ENCODE measurements at places on chromosomes 16 and 17.
A peak's percentile ranks its signal among the peaks of the same experiment; 100 is the strongest.

GRCh38 chr16:67421030-67421429 lies 4.8 kb upstream of the ZDHHC1 start:
- DNase-seq: no peak

GRCh38 chr16:27289669-27290068 lies 21.1 kb upstream of the NSMCE1 start:
- DNase-seq: no peak

DNA sequence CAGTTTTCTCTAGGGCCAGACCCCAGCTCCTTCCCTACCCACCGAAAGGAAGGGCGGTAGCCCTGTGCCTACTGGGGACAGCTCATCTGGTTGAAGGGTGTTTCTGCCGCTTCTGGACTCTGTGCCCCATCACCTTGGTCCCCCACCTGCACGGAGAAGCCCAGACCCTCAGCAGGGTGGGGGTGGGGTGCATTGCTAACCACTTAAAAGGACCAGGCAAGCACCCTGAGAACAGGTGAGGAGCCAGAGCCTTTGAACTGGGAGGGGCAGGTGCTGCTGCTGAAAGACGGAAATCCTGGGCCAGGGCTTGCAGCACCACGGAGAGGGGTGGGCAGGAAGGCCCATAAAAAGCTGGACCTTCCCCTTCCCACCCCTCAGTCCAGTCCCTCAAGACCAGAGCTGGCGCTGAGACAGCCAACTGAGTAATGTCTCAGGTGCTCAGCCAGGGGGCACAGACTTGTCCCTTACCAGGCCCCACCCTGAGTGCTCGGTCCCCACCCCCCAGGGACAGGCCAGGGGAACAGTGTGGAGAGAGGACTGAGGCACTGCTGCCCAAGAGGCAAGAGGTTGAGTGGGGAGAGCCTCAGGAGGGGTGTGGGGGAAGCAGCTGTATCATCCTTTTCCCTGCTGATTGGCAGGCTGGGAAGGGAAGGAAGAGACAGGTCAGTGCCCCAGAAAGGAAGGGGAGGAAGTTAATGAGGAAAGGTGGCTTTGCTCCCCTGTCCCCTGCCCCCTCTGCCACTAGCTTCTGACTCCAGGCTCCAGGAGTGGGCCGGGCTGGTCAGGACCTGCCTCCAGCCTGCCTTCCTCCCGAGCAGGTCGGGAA lies 10.9 kb upstream of the SP2 start:
- no peak for DNase-seq

GRCh38 chr17:68491381-68492231 lies 20.6 kb upstream of the PRKAR1A start:
- no peak for DNase-seq

GRCh38 chr17:2547176-2547575 lies 35.5 kb upstream of the METTL16 start:
- no peak for DNase-seq

DNA sequence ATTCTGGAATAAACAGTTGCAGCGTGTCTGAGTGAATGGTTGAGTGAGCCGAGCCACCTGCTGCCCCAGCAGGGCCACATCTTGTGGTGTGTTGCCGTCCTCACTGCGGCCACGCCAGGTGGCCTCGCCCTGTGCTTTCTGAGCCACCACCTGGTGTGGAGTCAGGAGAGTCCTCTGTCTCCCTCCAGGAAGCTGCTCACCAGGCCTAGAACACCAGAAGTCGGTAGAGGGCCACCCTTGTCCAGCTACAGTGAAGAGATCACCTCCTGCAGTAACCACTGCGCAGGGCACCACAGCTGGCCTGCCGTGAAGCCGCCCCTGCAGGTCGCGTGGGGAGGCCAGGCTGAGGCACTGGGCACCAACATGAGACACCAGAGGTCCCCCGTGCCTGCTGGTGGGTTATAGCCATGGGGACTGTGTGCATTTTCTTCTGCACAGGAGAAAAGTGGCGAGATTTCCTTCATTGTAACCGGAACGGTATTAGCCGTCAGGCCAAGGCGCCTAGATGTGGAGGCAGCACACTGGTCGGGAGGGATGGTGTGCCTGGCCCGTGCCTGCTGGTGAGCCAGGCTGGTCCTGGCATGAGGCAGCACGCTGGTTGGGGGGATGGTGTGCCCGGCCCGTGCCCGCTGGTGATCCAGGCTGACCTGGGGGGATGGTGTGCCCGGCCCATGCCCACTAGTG lies 28.9 kb upstream of the FOXK2 start:
- DNase-seq: no peak

- no peak for DNase-seq
Observed at GRCh38 chr17:38687286-38687685, 12.5 kb upstream of the EPOP start.

DNA sequence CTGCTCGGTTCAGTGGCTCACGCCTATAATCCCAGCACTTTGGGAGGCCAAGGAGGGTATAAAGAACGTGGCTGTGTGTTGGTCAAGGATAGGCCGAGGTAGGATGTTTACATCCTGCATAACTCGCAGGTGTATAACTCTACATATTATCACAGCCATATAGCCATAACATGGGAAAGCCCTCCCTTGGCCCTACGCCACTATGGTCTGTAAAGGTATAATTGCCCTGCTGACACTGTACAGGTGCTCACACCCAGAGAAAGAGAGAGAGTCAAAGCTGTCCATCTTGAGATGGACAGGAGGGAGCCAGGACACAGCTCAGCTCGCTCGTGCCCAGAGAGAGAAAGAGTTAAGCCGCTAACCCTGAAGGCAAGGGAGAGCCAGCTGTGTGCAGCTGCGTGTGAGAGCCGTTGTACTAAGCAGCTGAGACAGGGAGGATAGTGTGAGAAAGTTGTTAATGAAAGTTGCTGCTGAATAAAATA lies 30.4 kb upstream of the DHX8 start:
- DNase-seq: no peak

- no peak for DNase-seq
Observed at GRCh38 chr16:85840395-85840794, 40.9 kb downstream of the COX4I1 start.

DNA sequence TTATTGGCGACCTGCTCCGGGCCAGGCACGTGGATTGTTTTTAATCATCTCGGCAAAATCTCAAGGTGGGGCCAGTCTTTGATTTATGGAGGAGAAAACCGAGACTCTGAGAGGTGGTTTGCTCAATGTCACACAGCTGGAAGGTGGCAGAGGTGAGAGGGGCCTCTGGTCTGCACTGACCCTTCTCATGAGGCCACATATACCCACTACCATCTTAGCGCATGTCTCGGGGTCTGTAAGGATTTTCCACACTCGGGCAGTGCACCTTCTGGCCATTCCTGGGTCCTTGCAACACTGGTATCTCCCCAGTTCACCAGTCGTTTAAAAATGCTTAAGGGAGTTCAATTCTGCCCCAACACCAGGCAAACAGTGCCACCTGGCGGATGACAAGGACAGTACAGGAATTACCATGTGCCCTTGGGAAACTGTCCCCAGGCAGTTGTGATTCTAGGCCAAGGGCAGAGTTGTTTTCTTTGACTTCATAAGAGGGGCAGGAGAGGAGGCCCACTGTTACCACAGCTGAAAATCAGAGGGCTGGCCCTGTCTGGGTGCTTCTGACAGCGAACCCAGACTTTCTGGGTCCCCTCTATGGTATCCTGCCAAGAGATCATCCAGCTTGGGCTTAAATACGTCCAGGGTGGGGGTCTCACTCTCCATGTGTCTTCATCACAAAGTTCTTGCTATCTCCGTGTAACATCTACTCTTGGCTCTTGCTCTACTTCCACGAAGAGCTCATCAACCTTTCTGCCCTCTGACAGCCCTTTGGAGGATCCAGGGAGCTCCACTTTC lies 39.4 kb upstream of the RAI1 start:
- peak; percentile 54 for DNase-seq

DNA sequence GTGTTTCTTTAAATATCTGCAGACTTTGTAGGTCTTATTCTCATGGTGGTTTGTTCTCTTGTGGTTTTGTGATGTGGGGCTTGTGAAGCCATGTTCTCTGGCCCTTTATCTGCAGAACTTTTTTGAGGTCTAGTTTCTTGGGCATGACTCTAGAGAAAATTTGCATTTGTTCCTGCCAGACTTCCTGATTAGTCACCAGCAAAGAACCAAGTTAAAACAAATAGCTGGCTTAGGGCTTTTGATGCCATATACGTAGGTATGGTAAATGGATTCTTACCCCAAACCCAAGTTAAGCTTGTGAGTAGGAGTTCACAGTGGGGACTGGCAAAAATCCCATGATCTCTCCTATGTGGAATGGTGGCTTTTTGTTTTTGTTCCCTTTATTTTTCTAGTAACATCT lies 68.7 kb upstream of the IRX3 start:
- DNase-seq: no peak

- DNase-seq: no peak
Observed at GRCh38 chr17:30922235-30923030, 688 bp downstream of the ADAP2 start.

- DNase-seq: no peak
Observed at GRCh38 chr16:86212706-86213436, 297.5 kb upstream of the FOXF1 start.

- no peak for DNase-seq
Observed at GRCh38 chr17:45409659-45410076, 23.0 kb downstream of the ARHGAP27 start.

DNA sequence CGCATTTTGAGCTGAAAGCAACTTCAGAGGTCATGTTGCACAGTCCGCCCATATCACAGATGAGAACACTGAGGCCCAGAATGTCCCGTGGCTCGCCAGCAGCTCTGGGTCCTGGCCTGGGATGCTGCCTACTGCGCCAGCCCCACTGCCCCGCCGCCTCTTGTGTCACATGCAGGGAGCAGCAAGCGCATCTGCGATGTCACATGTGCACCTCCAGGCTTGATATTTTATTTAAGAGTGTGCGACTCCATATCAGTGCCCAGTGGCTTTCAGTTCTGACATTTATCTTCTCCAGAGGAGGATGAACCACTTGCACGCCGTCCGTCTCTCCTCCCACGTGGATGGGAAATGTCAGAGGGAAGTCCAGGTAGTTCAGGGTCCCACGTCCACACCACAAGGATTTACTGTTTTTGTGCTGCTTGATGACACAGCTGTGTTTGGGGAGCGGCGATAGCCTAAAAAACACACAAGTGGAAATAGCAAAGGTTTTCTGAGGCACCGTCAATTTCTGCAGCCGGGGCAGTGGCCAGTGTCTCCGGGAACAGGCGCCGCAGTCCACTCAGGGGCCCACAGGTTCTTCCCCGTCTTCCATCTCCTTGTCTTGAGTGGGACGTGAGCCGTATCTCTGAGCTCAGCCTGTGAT lies 7.0 kb upstream of the RBFOX3 start:
- DNase-seq: no peak

GRCh38 chr17:7132511-7133094 lies 18.0 kb upstream of the ASGR2 start:
- DNase-seq: peak; percentile 19

- DNase-seq: no peak
Observed at GRCh38 chr17:59373882-59374495, 42.5 kb downstream of the YPEL2 start.

GRCh38 chr17:40648384-40648968 lies 858 bp upstream of the SMARCE1 start:
- peak; percentile 3 for DNase-seq

GRCh38 chr16:90048737-90049330 lies 28.3 kb downstream of the PRDM7 start:
- no peak for DNase-seq

DNA sequence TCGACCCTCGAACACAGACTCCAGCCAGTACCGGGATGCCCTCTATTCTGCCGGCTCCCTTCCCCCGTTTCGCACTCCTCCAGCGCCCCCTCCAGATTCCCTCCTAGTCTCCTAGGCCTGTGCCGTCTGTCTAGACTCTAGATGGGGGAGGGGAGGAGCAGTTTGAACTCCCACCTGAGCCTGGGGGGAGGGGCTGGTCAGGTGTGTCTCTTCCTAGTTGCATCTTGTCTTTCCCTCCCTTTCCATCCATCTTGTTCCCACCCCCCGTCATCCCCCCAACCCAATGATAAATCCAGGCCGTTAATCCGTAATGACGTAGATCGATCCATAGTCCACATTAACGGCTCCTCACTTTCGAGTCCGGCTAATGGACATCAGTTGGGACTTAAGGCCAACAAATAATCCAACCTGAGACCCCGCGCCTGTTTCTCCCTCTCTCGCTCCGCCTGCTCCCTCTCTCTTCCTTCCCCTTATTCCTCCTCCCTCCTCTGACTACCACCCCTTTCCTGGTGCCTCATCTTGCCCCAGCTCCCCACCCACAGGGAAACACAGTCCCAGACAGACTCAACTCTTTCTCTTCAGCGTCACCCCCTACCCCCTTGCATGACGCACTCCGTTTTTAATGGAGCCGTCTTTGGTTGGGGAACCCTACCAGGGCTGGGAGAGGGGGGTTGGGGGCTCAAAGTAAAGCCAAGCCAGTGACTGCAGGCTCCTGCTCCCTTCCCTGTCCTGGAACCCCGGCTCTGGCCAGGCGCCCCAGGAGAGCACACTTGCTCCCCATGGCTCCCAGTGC lies 3.4 kb upstream of the HOXB5 start:
- no peak for DNase-seq

DNA sequence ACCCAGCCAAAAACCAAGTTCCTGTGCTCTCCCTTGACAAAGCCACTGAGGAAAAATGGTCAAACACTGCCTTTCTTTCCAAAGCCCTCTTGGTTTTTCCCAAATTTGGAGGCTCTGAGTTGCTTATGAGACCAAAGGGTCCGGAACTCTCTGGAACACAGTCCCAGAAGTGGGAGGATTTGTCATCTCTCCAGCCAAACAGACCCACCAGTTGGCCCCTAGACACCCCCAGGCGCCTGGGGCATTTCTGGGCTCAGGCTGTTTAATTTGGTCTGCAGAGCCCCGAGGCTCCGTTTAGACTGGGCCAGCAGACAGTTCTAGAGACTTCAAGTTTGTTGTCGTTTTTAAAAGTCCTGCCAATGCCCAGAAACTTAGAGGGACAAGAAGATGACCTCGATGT lies 239.1 kb downstream of the SEC14L1 start:
- DNase-seq: no peak

DNA sequence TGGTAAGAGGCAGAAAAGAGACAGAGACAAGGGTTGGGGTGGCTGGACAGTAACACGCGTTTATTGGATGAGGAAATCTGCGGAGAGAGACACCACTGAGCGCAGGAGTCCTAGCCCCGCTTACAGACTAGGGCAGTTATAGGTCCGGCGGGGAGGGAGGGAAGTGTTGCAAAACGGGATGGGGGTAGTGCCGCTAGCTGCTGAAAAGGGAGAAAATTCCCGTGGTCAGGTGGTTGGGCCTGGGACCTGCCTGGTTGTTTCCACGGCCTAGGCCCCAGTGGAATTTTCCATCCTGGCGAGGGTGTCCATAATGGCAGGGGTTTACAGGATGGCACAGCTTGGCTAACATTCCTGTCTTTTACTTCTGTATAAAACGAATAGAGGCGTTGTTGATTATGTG lies 5.5 kb upstream of the CPHXL2 start:
- DNase-seq: no peak

DNA sequence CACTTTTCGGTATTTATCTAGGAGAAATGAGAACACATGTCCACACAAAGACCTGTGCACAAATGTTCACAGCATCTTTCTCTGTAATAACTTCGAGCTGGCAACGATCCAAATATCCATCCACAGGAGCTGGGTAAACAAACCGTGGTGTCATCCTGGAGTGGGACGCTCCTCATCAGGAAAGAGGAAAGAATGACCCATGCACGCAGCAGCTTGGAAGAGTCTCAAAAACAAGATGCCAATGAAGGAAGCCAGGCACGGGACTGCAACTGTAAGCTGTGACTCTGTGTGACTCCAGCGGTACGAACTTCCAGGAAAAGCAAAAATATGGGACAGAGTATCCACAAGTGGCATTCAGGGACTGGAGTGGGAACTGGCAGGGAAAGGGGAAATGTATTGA lies 36.7 kb upstream of the CIBAR2 start:
- DNase-seq: no peak

- no peak for DNase-seq
Observed at GRCh38 chr17:63780507-63780906, 6.5 kb downstream of the DDX42 start.

Measured in stimulated activated CD4-positive, alpha-beta T cell treated with anti-CD3 and anti-CD28 coated beads, TNF-alpha, amount 100 ng/mL, for 1 hour (primary cell).